ENCODE measurements at places on chromosomes 5 and 9.

GRCh38 chr5:67643536-67643935 lies 446.9 kb upstream of the CD180 start:
- no peak for DNase-seq

DNA sequence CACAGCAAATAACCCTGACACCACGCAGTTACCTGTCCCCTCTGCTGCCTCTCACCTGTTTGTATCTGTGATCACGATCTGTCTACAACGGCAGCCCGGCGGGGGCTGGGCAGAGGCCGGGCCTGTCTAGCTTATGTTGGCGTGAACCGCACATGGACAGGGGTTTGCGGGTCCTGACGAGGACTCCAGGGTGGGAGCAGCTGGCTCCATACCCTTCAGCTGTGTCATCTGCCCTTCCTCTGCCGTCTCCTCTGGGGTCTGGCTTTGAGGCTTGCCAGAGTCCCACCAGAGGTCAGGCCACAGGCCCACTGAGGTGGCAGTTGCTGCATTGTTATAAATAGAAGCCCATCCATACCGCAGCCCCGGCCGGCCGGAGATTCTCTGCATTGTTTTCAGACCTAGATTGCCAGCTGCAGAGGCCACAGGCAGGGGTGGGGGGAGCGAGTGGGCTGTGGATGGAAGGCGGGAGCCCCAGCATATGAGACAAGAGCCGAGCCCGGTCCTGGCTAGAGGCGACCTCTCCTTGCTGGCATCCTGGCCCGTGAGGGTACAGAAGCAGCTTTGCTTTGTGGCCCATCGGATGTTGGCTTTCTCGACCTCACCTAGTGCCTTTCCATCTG lies 37.8 kb downstream of the FAM78A start:
- DNase-seq: no peak

DNA sequence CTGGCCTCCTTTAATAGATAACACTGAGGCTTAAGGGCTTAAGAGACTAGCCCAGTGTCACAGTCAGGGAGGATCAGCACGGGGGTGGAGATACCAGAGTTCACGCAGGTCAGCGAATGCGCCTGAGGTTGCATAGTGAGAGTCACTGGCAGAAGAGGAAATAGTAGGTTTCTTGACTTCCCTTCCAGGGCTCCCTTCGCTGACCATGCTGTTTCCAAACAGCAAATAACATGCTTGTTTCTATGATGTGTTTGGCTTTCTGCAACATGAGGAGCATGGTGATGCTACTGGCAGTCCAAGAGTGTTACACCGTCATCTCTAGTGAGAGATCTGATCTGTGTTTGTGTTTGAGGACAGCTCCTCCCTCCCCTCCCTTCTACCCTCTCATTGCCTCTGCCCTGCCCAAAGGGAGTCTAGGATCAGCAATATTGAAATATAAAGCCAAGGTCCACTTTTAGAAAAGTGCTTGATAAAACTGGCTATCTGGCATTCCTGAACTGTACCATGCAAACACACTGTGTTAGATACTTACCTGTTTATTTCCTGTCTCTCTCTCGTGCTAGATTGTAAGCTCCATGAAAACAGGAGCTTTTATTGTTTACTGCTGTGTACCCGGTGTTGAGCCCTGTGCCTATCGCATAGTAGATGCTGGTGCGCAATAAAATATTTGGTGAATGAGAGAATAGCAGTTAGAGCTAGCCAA lies 12.3 kb downstream of the TLE4 start:
- no peak for DNase-seq

DNA sequence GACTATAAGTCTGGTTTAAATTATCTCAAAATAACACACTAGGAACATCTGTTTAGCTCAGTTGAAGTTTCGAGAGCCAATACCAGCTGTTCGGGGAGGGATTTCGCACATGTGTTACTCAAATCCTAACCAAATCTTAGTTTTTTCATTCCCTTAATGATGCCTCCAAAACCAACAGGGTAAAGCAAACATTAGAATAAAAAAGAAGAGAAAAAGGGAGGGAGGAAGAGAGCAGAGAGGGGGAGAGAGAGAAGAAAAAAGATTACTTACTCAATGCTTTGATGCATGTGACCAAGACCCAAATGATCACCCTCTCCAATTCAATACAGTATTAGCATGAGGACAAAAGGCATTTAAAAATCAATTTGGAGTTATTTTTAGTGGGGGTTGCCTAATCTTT lies 86.0 kb upstream of the NR5A1 start:
- no peak for DNase-seq

DNA sequence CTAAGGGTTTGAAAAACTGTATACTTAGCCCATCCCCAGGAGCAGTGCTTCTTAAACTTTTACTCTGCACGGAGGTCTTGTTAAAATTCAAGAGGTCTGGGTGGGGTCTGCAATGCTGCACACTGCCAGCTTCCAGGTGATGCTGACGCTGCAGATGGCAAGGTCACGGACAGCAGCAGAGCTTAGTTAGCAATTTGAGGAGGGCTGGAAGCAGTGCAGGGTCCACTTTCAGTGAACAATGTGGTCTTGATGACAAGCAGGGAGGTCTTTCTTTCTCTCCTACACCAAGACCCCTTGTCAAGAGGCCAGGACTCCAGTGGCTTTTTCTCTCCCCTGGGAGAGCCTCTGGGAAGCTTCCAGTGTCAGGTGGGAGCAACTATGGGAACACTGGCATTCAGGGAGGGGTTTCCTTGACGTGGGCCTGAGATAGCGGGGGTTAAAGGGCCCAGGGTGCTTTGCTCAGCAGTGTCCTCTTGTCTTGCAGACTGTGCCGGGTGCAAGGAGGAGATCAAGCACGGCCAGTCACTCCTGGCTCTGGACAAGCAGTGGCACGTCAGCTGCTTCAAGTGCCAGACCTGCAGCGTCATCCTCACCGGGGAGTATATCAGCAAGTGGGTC lies 65.0 kb upstream of the AFAP1L1 start:
- DNase-seq: no peak

DNA sequence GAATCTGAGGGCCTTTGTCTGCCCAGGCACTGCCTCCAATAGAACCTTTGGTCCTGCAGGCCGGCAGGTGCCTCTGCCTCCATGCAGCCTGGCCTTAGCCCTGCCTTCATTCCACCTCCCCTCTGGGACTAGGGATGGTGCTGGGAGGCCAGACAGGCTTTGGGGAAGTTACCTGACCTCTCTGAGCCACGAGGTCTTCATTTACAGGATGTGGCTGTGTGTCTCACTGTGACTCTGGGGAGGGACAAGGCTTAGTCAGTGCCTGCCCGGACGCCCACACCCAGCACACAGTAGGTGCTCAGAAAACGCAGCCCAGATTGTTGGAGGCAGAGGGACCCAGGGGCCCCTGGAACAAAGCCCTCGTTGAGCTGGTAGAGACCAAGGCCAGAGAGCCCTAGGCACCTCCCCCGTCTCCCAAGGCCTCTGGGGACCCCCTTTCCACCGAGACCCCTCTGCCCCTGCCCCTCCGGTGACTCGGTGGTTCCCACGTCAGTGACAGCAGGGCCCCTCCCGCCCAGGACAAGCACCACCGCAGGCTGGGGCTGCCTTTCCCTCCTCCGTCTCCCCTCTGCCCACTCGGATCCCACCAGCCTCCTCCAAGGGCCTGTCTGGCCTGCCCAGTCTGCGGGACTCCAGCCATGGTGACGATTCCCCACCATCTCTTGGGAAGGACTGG lies 46.9 kb upstream of the EGFL7 start:
- no peak for DNase-seq

GRCh38 chr5:129593525-129593924 lies 133.4 kb downstream of the ADAMTS19 start:
- DNase-seq: no peak

DNA sequence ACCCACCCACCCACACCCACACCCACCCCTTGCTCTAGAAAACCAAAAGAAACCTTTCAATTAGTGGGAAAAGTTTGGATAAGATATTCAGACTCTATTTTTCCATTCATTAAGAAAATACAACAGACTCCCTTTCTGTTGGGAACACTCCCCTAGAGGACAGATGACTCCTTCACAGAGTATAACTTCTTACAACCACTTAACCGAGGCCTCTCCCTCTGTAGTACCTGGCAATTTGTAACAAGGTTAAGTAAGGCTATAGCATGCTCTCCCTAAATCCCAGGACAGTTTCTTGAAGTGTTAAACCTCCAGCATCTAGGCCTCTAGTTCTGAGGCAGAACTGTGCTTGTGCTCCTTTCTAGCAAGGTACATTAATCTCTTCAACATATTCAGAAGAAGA lies 75.9 kb upstream of the NR5A1 start:
- no peak for DNase-seq

DNA sequence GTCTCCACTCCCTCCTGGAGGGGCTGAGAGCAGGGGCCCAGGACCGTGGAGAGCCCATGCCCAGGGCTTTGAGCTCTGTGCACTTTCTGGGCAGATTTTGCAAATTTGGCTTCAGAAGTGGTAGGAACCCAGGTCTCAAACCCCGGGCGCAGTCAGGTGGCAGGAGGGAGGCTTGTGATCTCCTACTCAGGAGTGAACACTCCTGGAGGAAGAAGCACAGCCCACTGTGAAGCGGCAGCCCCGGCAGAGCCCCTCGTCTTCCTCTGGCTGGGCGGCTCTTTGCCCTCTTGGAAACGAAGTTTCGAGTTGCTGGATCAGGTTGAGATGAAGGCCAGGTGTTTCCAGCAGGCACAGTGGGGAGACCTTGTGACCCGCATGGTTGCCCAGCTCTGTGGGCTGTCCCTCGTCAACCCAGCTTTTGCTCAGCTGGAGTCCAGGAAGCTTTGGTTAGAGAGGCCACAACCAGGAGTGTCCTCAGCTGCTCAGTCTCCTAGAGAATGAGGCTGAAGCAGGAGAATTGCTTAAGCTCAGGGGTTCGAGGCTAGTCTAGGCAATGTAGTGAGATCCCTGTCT lies 48.5 kb downstream of the WNK2 start:
- DNase-seq: no peak

- DNase-seq: no peak
Observed at GRCh38 chr5:115432691-115433090, 111.9 kb downstream of the FEM1C start.

DNA sequence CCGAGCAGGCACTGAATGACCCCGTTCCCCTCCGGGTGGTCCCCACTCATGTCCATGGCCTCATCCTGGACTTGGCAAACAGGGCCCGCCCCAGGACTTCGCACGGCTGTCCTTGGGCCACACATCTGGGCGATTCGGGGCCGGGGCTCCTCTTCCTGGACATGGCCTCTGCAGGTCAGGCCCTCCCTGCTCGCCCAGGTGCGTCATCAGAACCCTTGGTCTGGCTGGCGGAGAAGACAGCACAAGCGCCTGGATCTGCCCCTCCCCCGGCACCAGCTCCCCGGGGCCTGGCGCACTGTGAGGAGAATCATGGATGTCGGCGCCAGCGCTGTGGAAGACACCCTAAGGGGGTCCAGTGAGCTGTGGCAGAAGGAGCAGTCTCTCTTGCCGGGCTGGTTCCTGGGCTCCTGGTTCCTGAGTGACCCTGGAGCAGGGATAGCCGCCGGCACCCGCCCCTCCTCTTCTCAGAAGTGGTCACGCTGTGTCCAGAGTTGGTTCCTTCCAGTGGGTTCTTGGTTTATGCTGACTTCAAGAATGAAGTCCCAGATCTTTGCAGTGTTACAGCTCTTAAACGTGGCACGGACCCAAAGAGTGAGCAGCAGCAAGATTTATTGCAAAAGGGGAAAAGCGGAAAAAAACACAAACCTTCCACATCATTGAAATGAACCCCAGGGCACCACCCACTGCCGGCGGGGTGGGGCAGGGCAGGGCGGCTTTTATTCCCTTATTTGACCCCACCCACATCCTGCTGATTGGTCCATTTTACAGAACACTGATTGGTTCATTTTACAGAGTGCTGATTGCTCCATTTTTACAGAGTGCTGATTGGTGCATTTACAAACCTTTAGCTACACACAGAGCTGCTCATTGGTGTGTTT lies 25.9 kb upstream of the SLC12A7 start:
- peak; percentile 38 for DNase-seq

DNA sequence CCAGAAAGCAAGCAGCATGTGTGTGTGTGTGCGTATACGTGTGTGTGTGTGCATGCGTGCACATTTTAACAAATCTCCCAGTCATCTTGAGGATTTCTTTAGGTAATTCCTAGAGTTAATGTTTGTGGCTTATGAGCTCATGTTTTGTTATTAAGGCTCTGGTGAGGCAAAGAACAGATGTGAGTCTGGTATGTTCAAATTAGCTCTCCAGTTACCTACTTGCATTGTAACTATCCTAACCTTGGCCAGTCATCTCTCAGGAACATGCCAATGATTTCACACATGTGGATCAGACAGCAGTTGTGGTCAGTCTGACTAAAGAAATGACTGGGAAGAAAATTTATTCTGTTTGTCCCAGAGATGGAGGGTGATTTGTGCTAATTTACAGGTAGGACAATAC lies 163.1 kb downstream of the IZUMO3 start:
- no peak for DNase-seq

DNA sequence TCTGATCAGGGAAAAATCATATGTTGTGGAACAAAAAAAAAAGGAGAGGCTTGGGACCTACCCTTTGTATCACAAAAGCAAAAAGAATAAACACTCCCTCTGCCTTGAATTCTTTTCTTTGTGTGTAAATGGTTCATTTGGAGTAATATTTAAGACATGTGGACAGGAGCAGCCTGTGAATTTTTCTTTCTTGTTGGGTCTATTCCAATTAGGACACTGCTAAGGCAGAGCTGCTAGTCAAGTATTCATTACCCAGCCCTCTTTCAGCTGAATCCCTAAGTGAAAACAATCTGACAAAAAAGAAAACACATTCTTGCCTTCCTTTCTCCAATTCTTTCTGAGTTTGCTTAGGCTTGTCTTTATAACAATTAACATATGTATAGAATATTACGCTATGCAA lies 330.0 kb downstream of the EBF1 start:
- no peak for DNase-seq

GRCh38 chr5:177311392-177311722 lies 341 bp downstream of the MXD3 start:
- no peak for DNase-seq

- no peak for DNase-seq
Observed at GRCh38 chr9:7169717-7170389, 412.1 kb downstream of the KDM4C start.
